ENCODE measurements at places on chromosomes 6 and 20.

- DNase-seq = no peak
Observed at GRCh38 chr20:61630391-61630650, 378.3 kb downstream of the CDH4 start.

DNA sequence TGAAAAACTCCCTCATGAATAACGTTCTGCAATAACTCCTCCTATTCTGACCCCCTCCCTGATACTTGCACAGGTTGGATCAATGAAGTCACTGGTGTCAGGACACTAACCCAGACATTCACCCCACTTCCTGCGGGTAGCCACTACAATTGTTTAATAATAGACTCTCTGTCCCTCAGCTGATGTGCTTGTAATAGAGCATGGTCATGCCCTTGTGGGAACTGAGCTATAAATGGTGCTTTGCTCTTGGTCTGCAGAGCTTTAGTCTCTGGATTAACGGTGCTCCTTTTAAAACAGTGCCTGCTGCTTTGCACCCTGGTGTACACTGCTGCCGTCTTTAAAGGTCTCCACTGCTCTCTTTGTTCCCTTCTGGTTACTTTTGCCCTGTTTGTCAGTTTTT lies 127.3 kb downstream of the BACH2 start:
- DNase-seq = no peak

DNA sequence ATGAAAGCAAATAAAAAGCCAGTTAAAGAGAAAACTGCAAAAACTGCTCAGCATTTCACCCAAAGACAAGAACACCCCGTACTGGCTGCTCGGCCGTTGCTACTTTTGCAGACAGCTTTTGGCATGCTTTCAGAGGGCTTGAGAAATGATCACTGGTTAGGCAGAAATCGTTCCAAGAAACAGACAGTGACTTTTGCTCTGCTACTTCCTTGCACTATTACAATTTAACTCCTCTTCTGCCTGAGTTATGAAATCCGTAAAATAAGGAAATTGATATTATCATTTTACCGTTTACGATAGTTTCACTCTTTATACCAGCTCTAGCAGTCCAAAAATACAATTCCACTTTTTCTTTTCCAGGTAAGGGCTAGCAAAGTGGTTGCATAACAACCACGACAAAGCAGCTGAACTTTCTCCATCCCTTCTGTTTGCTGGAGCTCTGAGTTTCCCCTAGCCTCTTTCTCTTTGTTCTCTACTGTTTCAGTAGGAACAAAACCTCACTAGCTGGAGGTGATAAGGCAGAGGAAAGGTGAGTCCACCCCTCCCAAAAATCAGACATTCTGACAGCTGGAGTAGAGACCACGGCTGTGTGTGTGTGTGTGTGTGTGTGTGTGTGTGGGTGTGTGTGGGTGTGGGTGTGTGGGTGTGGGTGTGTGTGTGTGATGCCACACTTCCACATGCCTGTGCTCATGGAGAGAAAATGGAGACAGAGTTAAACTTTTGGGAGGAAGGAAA lies 191.8 kb upstream of the RREB1 start:
- no peak for DNase-seq

DNA sequence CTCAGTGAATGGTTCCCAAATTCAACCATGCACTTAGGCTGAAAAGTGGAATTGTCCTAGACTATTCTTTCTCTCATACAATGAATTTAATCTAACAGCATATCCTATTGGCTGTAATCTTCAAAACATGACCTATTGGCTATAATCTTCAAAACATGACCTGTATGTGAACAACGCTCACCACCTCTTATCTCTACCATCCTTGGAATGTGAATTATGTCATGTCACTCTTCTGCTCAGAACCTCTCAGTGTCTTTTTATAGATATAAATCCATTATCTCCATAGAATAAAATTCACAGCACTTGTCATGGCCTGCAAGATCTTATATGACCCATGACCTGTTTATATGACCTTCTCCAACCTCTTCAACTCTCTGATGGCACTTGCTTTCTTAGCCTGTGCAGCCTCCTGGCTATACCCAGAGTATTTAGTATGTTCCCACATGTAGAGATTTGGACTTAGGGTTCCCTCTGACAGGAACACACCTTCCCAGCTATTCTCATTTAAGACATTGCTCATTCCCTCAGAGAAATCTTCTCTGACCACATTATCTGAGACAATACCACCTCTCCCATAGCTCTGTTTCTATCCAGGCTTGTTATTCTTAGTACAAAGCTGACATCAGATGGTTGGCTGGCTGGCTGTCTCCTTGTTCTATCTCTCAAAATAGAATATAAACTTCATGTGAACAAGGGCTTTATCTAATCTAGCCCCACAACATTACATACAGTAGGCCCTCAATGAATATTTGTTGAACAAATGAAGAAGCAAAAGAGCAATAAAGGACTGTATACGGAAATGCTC lies 275.0 kb upstream of the PREP start:
- no peak for DNase-seq

GRCh38 chr6:138245751-138246150 lies 27.5 kb upstream of the PBOV1 start:
- no peak for DNase-seq

GRCh38 chr20:25058847-25059810 lies 1.2 kb upstream of the ACSS1 start:
- DNase-seq = no peak

GRCh38 chr20:21315138-21315537 lies 12.0 kb downstream of the XRN2 start:
- no peak for DNase-seq

DNA sequence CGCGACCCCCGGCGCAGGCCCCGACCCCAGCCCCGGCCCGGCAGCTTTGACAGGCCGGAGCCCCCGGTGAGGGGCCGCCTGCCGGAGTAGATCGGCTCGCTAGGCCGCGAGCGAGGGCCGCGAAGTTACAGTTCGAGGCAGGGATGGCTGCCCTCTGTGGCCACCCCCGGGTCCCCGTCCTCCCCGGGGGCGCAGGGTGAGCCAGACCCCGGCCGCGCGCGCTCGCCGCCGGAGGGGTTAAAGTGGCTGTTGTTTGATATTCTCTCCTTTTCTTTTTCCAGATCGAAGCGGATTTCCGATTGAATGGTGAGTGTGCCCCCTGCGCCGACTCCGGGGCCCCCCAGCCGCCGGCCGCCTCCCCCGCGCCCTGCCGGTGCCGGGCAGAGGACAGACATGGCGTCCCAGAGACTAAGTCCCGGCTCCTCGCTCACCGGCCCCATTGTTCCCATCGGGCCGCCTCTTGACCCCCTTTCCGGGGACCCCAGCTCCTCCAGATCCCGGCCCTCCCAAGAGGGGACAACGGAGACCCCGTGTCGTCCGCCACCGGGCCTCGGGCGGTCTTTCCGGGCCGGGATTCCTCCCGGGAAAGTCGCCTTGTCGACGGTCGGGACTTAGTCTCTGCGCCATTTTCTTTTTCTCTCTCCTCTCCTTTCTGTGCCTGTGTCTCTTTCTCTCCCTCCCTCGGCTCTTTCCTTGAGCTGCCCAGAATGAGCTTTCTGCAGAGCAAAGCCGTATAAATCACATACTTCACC lies 704 bp downstream of the TOP1 start:
- DNase-seq = no peak

- no peak for DNase-seq
Observed at GRCh38 chr6:137776786-137777686, 90.0 kb upstream of the TNFAIP3 start.

GRCh38 chr20:46368902-46369268 lies 37.5 kb downstream of the ELMO2 start:
- DNase-seq = no peak

DNA sequence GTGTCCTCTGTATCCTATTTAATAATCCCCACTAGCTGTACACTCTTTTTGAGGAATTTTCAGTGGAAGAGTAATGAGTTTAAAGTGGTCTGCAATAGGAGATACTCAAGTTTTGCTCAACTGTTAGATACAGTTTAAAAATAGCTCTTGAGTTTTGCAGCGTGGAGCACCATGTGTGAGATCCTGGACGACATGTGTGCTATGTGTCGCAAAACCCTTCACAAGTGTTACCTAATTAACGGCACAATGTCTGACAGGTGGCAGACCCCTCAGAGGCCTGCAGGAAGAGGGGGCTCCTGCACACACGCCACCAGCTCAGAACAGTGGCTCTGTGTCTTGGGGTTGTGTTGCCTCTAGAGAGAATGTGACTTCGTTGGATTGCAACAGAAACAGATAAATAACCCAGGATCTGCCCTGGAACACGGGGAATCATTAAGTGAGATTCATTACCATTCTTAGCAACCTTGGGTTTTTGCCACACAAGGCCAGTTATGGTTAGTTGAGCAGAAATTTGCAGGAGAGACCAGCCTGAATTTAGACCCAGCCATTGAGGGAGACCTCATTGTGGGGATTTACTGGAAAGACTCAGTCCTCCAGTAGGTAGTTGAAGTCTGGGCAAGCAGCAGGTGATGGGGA lies 73.8 kb downstream of the SASH1 start:
- no peak for DNase-seq

DNA sequence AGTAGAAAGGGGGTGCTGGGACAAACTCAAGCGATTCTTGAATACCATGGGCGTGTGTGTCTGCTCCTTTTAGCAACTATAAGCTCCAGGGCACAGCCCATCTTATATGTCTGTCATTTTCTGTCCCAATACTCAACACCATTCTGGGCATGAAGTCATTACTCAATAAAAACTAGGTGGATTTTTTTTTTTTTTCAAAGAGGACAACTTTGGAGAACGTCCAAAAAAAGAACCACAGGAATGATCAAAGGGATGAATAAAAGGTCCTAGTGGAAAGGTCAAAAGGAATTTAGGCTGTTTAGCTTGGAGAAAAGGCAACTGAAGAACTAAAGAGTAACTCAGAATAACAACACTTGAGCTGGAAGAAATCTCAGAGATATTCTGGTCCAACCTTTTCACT lies 24.4 kb downstream of the UQCC1 start:
- DNase-seq = no peak

- DNase-seq = no peak
Observed at GRCh38 chr6:7138046-7138531, 30.3 kb downstream of the RREB1 start.

Data from left renal cortex interstitium (tissue), 4 donors.